ENCODE measurements at places on chromosomes 16 and 17.

DNA sequence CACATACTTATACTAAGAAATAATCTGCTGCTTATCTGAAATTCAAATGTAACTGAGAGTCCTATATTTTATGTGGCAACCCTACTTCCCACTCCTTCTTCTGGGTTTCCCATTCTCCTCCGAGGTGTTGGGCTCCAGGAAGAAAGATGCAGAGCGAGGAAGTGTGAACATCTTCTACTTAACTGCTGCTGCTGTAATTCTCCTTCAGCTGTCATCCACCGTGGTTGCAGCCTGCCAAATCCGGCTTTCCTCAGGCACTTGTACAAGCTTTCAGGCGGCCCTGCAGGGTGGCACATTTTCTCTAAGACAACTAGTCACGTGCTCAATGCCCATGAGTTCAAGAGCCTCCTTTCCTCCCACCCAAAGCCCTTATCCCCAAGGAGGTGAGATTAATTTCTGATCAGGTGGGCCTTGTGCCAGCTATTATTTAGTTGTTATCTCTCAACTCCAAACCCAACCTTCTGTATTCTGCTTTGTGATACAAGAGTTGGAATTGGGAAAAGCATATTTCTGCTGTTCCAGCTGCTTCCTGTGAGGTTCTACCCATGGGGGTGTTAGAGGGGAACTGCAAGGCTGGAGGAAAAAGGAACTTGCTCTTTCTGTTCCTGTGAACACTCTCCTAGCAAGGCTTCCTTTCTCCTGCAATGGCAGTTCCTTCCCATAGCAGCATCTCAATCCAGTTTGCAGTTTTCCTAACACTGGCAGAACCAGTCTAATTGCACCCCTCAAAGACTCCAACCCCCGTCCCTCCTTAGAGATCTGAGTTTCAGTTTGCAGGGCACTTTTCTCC lies 67.6 kb upstream of the RBBP6 start:
- DNase-seq, result no peak

- no peak for DNase-seq
Measured at GRCh38 chr16:49519008-49519656, 145.5 kb downstream of the C16orf78 start.

GRCh38 chr17:32287804-32288511 lies 22.3 kb downstream of the RHBDL3 start:
- DNase-seq, result no peak

- DNase-seq, result no peak
Measured at GRCh38 chr16:87821376-87822107, 47.8 kb downstream of the SLC7A5 start.

DNA sequence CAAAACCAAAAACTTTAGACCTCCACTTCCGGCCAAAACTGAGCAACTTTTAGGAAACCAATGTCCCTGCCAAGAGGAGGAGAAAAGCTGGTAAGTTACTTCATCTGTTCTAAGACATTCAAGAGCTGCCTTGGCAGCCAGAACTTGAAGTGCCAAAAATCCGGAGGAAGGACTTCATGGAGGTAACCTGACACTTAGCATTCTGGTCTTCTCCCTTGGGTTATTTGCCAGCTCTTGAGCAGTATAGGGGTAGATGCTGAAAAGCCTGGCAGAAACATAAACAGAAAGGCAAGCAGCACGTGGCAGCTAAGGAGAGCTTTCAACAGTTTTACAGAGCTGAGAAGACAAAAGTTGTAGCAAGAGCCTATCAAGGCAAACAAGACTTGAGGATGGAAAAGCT lies 53.2 kb downstream of the CDYL2 start:
- no peak for DNase-seq

- DNase-seq, result peak; percentile 64
Measured at GRCh38 chr16:68800257-68800875, 43.0 kb upstream of the TANGO6 start.

- no peak for DNase-seq
Measured at GRCh38 chr16:51150165-51150887, 744 bp downstream of the SALL1 start.

DNA sequence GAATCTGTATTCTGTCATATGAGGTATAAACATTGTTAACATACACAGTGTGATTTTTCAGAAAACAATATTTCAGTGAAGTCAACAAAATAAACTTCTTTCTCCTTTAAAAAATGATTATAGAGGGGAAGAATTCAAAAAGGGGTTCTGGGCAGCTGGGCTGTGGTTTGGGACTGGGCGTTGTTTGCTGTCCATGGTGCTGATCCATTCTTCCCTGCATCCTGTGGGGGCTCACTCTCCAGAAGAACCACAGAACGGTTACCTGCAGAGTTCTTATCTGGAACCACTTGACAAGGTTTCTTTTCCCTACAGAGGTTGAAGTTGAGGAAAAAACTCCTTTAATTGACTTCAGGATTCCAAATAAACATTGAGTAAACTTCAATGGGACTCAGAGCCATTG lies 1091.0 kb downstream of the CDH8 start:
- DNase-seq, result no peak

DNA sequence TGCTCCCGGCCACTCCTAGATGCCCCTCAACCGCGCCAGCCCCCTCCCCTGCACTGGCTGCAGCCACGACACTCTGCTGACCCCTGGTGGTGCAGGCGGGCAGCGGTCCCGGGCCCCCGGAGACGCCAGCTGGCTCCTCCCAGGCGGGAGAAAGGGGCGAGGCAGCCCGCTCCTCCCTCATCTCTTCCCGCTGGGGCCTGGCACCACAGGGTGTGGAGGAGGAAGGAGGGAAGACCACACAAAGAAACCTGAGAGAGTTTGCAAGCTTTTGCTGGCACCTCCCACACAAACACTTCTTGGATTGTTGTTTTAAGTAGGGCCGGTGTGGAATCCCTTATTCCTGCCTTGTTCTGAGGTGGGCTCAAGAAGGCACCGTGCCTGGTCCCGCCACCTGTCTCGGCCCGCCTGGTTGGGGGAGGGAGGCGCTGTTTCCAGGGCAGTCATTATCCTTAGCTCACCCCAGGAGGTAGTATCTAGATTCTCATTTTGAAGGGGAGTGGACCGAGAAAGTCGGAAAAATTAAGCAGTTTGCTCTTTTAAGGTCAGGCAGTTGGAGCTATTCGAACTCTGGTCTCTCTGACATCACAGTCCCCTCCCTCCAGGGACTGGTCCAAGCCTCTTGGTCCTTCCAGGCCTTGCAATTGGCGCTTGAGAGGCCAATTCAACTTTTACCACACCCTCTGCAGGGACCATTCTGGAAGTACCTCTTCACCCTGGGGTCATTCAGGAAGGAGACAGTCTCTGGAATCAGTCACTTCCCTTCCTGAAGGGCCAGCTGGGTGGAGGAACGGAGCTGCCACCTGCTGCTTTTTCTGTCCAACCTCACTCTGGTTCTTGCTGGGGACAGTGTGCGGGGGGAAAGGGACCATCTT lies 959 bp upstream of the ANKRD13B start:
- peak; percentile 94 for DNase-seq

GRCh38 chr17:16491703-16492612 lies at the start of gene LRRC75A:
LRRC75A (minus strand) TSS chr17:16492193; CDS start chr17:16491990, 203 bp downstream.
- peak; percentile 75 for DNase-seq
